Stimulated activated CD4-positive, alpha-beta T cell treated with anti-CD3 and anti-CD28 coated beads, Interleukin-2, amount 100 ng/mL, for 24 hours (primary cell): ENCODE measurements at places on chromosomes 1 and 21.
A peak's percentile ranks its signal among the peaks of the same experiment; 100 is the strongest.

GRCh38 chr1:164263540-164263939, 295.4 kb upstream of the PBX1 start:
- no peak for DNase-seq

DNA sequence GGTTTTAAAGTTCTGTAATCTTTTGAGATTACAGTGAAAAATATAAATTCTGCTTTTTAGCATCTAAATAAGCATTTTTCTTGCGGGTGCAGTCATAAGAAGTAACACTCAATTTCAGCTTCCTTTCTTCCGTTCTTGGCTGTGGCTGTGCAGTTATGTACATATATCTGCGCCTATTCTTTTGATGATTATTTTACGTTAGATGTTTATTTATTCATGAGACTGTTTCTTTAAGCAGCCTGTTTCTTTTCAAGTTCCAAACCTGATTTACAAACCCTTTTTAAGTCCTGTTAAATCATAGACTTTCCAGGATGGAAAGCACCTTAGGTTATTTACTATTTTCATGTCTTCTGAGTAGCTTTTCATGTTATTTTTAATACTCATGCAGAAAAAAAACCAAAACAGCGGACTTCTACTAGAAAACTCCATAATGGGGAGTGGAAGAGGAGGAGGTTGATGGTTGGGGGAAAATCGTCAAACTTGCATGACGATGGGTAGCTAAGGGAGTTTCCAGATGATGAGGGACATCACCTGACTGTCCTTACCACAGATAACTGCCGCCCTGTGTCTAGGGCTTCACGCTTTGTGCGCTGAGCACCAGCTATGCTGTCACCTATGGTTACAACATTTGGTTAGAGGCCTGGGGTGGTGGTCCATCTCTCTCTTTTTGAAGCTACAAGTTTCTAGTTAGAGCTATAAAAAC, 2.6 kb downstream of the PRDM2 start:
- DNase-seq, result peak; percentile 35

DNA sequence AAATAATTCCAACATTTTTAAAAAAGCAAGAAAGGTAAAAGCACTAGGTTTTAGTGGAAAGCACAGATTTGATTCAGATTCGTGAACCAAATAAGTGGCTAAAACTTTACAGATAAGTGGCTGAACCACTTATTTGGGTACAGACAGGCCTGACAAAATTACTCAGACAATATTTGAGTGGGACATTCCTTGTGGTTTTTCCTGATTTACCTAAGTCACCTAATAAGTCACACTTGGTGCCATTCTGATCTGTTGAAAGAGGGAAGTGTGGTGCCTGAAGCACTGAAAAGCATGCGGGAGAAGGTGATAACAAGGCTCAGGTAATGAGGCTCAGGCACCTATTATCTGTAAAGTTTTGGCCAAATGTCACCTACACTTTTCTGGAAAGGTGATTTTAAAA, 81.6 kb upstream of the CD55 start:
- no peak for DNase-seq

- no peak for DNase-seq
These were observed 16.0 kb downstream of the QSOX1 start for GRCh38 chr1:180170546-180171151.

GRCh38 chr1:214458541-214458940, 92.9 kb downstream of the PTPN14 start:
- no peak for DNase-seq

DNA sequence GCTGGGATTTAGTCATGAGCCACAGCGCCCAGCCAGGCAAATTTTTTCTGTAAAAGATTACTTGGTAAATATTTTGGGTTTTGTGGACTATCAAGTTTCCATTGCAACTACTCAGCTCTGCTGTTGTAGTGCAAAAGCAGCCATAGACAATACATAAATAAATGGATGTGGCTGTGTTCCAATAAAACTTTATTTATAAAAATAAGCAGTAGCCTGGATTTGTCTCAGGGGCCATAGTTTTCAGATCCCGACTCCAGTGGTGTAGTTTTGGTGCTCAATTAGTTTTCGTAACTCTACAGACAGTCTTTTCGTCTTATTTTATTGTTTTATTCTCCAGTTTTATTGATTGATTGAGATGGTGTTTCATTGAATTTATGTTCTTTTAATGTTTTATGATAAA, 80.1 kb upstream of the IVNS1ABP start:
- DNase-seq, result no peak

- no peak for DNase-seq
These were observed 63.6 kb downstream of the GADD45A start for GRCh38 chr1:67748630-67749029.

GRCh38 chr1:169860187-169860586, 33.5 kb downstream of the SCYL3 start:
- DNase-seq, result no peak

DNA sequence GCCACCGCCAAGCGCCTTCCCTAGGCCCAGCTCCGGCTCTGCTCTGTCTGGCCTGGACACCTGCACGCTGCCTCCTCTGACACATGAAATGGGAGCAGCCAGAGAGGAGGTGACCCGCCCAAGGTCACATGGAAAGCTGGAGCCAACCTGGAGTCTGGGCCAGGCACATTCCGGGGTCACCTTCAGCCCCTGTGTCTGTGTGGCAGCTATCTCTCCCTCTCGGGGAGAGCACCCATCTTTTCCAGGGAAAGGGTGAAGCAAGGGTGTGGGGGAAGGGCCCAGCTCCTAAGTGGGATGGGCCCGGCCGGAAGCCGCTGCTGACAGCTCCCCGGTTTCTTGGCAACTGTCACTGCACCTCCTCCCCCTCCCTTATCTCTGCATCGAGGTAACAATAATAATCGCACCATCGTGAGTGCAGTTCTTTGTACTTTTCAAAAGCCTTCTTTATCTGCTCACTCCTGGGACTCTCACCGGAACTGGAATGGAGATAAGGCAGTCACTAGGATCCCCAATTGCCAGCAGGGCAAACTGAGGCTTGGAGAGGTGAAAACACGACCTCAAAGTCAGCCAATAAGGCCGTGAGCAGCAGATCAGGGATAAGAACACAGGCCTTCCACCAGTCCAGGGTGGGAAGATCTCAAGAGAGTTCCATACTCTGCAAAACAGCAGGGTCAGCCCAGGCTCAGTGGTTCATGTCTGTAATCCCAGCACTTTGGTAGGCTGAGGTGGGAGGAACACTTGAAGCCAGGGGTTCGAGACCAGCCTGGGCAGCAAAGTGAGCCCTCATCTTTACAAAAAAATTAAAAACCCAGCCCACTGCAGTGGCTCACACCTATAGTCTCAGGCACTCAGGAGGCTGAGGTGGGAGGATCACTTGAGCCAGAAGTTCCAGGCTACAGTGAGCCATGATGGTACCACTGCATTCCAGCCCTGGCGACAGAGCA, 36.9 kb downstream of the RAP1GAP start:
- DNase-seq, result no peak

GRCh38 chr1:180953291-180954004, 40.8 kb downstream of the KIAA1614 start:
- DNase-seq, result no peak

DNA sequence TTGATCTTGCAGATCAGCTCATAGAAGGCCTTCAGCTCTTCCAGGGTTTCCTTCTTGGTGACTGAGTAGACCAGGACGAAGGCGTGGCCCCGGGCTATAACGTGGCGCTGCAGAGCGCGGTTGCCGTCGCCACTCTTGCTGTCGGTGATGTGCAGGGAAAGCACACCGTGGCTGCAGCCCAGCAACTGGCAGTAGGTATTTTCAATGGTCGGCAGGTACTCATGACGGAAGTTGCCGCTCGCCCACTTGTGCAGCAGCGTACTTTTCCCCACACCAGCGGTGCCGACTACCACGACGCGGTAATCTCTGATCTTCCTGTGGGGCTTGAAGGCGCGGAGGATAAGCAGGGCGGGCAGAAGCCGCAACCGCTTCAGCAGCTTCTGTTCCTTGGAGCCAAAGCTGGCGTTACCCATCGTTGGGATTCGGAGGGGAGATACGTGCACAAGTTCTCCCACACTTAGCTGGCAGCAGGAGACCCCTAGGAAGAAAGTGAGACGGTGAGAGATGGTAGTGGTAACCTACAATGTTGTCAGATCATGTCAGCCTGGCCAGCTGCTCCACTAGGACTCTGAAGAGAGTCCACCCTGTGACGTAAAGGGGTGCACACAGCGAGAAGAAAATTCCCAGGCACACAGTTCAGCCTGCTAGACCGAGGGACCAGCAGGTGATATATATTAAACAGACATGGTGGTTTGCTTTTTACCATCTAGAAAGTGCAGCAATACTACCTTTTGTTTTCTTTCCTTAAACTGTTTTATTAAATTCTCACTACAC, 3.4 kb downstream of the DIRAS3 start:
- no peak for DNase-seq

- no peak for DNase-seq
These were observed 9.8 kb downstream of the MIXL1 start for GRCh38 chr1:226233293-226233692.

DNA sequence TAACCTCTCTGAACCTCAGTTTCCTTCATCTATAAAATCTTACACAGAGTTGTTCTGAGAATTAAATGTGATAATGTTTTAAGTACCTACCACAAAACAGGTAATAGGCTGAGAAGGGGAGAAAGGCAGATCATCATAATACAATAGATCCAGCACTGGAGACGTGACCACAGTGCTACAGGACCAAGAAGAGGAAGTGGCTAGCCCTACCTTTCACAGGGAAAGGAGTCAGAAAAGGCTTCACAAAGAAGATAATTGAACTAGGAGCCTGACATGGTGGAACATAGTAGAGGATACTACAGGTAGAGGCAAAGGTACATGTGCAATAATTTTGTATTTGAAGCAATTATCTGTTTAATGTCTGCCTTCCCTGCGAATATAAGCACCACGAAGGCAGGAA, 45.1 kb downstream of the ERI3 start:
- no peak for DNase-seq

DNA sequence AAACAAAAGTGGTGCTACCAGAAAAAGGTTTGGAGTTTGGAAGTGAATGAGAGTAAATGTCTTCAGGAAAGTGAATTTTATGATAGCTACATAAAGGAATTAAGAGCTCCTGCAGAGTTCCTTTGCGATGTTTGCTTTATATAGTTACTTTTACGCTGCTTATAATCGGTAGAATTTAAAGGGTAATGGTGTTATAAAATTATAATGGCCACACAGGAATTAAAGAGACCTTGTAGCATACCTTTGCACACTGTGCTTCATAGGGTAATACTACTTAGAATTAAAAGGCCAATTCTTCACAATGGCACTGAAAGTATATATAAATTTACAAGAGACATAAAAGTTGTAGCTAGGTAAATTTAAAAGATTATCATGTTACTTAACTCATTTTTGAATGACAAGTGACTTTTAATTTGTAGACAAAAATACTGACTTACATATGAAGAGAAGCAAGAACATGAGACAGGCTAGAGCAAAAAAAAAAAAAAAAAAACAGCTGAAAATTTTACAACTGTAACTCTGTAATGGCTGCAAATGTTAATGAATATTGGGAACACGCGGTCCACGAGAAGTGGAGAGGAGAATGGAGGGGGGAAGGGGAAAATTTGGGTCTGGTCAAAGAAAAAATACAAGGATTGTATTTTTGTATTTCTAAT, 65.9 kb upstream of the LBR start:
- DNase-seq, result no peak

- no peak for DNase-seq
These were observed 187.3 kb downstream of the SLC44A5 start for GRCh38 chr1:75423616-75424015.

- no peak for DNase-seq
These were observed 8.4 kb upstream of the KPNA6 start for GRCh38 chr1:32099426-32099825.

GRCh38 chr1:6465461-6466005, 440 bp downstream of the TNFRSF25 start:
- DNase-seq, result peak; percentile 61

- no peak for DNase-seq
These were observed 83.9 kb downstream of the LRRC7 start for GRCh38 chr1:69651656-69652055.

- no peak for DNase-seq
These were observed 256.8 kb upstream of the NFIA start for GRCh38 chr1:60825593-60825992.

GRCh38 chr1:229220163-229220846, 50.6 kb upstream of the RAB4A start:
- DNase-seq, result no peak

- peak; percentile 58 for DNase-seq
These were observed 81.6 kb upstream of the LRRC8D start for GRCh38 chr1:89739013-89739843.

- no peak for DNase-seq
These were observed 131.5 kb upstream of the TMEM51 start for GRCh38 chr1:15022048-15022447.

- no peak for DNase-seq
These were observed 29.8 kb downstream of the ANKRD13C start for GRCh38 chr1:70324683-70325082.

DNA sequence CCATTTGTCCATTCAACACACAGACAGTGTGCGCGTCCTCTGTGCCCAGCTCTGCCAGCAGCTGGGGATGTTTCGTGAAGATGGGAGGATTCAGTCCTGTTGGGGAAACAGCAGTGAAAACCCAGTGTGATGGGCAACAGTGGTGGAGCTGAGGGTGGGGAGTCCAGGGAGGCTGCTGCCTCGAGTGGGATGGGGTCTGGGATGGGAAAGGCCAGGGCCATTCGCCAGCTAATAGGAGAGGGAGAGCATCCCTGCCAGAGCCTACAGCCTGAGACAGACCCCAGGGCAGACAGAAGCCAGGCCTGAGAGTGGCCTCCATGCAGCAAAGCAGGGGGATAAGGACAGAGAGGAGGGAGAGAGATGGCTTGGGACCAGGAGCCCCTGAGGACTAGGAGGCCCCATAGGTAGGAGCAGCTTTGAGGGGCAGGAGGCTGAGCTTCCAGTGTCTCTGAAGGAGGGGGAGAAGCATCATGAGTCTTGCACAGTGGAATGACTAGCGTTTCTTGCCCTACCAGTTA, 252.6 kb downstream of the NPHP4 start:
- DNase-seq, result no peak

DNA sequence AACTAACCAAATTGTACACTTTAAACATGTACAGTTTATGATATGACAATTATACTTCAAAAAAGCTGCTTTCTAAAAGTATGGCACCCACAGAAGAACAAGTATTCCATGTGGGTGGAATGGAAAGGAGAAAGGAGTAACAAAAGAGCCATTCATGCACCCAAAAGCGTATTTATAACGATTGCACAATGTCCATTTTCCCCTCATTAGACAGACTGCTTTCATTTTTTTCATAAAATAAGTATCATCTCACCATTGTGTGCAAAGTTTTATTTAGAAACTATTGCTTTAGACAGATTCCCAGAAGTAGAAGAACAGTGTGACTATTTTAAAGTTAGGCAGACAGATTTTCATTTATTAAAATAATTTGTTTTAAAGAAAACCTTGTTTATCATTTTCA, 59.6 kb downstream of the KIAA0319L start:
- DNase-seq, result no peak

GRCh38 chr1:7253988-7254587, 468.8 kb downstream of the CAMTA1 start:
- DNase-seq, result no peak

GRCh38 chr1:244680667-244681066, 27.7 kb downstream of the DESI2 start:
- no peak for DNase-seq

DNA sequence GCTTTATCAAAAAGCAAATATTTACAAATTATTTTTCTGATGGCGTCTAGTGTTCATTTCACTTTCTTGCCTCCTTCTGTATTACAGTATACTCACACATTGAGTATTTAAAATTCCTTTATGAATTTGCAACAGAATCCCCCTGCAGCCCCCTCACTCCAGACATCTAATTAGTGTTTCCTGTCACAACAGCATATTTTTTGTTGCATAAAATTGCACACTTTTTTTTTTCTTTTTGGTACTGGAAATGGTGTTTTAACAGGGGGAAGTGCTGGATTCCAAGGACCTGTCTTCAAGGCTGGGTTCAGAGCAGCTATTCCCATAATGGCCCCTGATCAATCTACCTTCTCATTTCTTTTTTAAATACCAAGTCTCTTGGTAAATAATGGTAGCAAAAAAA, 184.3 kb upstream of the HMCN1 start:
- no peak for DNase-seq
